G401 (cell line): ENCODE measurements at places on chromosomes 11 and 22. TPM values are rescaled to one million over a fixed set of nuclear protein-coding genes. Genes with fewer than 3 reads are reported as not detected.

Gene SOX10
- not detected in 2 replicates for total RNA-seq

Gene RIBC2
- total RNA-seq, result 0.49 and 6.6 TPM in 2 replicates

Gene CDC42EP2
- total RNA-seq, result 4.6 TPM in 1 of 2 replicates, not detected in the other

Gene MGAT3
- 13.8 and 18.6 TPM in 2 replicates for total RNA-seq

Gene PRR33
- not detected in 2 replicates for total RNA-seq

Gene PRDM11
- total RNA-seq, result 5.1 and 7.2 TPM in 2 replicates

Gene LTBP3
- 32.5 and 53.2 TPM in 2 replicates for total RNA-seq

Gene PLEKHA7
- total RNA-seq, result 0.03 and 0.37 TPM in 2 replicates

Gene CSNK2A3
- total RNA-seq, result 5.7 and 8.6 TPM in 2 replicates

Gene SCN3B
- total RNA-seq, result not detected in 2 replicates
